ENCODE measurements at places on chromosomes 5 and 9. TPM values are rescaled to one million over a fixed set of nuclear protein-coding genes. Genes with fewer than 3 reads are reported as not detected.
A peak's percentile ranks its signal among the peaks of the same experiment; 100 is the strongest.

DNA sequence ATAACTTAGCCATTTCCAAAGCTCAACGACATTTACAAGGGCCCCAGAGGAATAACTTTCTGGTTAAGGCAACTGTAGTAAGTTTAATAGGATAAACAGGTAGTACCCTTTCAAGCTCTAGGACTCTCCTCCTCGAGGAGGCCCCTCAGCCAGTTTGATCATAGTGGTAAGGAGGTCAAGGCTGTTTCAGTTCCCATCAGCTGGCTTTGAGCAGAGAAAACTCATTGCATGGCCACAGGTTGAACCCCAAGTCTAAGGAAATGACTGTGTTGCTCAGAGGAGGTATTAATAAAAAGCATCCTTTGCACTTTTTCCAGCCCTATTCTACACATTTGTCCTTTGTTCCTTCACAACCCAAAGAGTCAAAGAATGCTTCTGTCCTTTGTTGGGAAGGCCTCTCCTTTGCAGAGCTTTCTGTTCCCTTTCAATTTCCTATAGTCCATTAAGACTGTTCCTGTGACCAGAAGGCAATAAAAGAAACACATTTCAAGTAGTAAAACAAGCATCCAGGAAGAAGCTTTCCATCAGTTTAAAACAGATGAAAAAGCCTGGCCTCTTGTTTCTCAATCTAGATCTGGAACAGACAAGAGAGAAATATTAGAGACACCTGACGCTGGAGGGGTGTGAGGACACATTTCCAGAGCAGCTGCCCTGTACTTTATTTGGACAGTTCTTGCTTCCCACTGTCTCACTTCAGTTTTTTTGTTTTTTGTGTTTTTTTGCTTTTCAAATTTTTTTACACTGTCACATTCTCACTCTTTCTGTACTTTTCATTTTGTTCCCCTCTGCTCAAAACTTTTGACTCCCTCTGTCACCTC lies 54.1 kb downstream of the PRRC1 start:
- DNase-seq: no peak

- peak; percentile 79 for DNase-seq
These were observed 28.4 kb downstream of the CDHR2 start for GRCh38 chr5:176577312-176578176.

GRCh38 chr9:89311346-89312221 lies 589 bp downstream of the CKS2 start:
- DNase-seq: peak; percentile 50

The CMYA5 gene
- total RNA-seq: 6.1 TPM

DNA sequence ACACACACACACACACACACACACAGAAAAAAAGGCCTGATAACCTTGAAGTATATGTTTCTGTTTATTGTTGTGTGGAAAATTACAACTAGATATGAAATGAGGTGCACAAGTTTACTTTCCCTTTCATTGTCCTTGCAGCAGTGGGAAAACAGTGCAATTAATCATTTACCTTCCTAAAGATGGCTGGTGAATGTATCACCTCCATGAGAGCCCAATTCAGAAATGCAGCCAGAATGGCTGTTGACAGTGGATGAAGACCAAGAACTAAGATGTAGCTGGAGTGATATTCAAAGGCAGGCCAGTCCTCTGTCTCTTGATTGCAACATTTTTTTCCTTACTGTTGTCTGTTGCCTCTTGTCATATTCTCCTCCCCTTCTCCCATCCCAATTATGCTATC lies 49.6 kb upstream of the EIF4EBP3 start:
- no peak for DNase-seq

DNA sequence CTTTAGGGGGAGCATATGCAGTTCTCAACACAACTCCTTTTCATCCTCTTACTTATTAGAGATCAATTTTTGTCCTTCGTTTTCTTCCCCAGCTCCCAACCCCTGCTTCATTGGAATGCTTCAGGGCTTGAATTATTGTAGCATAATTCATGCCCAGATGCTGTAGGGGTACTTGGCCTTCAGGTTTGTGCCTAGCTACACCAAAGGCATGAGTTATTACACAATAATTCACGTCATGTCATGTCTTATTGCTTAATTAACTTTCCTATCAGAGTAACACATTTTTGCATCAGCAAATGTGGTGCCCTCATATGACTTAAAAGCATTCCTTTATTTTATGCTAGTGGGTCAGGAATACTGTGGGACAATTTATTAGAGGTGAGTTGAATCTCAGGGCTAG lies 507.2 kb downstream of the NFIB start:
- no peak for DNase-seq
